ENCODE measurements at places on chromosomes 4 and X.

DNA sequence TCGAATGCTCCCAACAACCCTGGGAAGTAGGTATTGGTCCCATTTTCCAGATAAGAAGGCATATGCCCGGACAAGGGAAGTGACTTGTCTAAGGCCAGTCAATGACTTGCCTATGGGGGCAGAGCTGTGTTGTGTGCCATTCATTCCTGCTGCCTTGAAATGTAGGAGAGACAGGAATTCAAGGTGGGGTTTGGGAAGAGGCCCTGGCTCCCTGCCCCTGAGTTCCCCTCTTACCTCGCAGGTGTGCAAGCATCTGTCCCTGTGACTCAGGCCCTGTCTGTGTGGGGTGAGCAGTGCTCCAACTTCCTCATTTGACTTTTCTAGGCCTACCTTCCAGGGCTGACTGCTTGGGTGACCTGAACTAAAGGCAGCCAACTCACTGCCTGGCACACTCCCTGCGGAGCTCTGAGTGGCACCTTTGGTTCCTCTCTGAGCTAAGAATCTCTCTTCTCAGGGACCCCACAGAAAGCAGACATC lies 5.1 kb downstream of the EFNB1 start:
- no peak for DNase-seq

DNA sequence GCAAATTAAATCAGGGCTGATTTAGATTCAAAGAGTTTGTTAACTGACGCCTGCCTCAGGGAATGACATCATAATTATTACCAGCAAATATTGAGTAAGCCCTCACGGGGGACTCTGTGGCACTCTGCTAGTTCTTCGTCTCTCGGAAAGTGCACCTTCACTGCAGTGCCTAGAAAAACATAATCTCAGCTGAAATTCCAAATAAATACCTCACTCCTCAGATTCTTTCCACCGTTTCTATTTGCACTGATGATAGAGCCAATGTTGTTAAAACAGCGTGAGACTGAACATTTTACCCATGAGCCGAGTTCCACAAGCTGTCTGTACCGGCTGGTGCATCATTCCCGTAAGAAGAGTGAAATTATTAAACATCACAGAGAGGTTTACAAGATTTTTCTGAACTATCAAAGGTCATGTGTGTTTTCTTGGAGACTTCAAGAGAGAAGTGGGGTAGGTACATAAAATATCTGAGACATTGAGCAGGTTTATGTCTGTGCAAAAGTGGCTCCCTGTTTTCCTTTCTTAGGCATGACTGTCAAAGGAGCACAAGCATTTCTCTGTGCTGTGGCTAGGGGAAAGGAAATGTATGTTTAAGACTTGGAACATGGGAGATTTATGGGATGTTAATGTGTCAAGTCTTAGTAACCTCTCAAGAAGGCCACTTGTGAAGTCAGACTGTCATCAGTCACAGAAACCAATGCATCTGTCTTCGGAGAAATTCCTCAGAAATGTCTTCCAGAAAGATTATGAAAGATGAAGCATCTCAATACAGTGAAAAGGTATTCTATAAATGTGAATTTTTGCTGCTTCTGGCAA lies 119.6 kb downstream of the CBLL2 start:
- no peak for DNase-seq

DNA sequence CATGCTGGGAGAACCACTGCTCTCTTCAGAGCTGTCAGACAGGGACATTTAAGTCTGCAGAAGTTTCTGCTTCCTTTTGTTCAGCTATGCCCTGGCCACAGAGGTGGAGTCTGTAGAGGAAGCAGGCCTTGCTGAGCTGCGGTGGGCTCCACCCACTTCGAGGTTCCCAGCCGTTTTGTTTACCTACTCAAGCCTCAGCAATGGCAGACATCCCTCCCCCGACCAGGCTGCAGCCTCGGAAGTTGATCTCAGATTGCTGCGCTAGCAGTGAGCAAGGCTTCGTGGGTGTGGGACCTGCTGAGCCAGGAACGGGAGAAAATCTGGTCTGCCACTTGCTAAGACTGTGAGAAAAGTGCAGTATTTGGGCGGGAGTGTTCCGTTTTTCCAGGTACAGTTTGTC lies 118.9 kb downstream of the SLC10A6 start:
- DNase-seq, result no peak

DNA sequence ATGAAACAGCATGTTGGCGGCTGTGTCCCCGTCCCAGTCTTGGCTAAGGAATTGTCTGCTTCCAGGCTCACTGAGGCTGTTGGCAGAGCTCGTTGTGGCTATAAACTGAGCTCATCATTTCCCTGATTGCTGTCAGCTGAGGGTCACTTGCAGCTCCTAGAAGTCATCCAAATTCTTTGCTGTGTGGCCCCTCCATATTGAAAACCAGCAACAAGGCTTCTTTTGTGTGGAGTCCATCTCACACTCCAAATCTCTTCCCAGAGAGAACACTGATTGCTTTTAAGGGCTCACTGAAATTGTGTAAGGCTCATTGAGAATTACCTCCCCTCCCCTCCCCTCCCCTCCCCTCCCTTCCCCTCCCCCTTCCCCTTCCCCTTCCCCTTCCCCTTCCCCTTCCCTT lies 23.3 kb downstream of the TBC1D14 start:
- no peak for DNase-seq

DNA sequence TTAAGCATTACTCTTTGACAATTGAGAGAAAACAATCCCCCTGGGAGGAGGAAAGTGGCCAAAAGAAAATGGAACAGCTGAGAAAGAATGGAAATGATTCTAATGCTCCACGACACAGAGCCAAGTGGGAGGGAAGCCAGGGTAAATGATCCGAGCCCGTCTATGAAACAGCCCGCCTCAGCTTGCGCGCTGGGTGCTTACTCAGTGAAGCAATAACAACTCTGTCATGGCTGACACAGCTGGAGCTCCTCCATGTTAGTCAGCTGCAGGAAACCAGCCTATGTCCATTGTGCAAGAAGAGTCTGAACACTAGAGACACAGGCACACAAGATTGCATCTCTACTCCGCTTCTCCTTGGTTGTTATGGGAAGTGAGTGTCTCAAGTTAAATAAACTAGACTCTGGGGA lies 19.3 kb downstream of the NOA1 start:
- DNase-seq, result no peak

- DNase-seq, result no peak
These were observed 39.8 kb upstream of the MID1 start for GRCh38 chrX:10660171-10660570.

GRCh38 chr4:98672583-98673287 lies 14.3 kb upstream of the TSPAN5 start:
- DNase-seq, result no peak

DNA sequence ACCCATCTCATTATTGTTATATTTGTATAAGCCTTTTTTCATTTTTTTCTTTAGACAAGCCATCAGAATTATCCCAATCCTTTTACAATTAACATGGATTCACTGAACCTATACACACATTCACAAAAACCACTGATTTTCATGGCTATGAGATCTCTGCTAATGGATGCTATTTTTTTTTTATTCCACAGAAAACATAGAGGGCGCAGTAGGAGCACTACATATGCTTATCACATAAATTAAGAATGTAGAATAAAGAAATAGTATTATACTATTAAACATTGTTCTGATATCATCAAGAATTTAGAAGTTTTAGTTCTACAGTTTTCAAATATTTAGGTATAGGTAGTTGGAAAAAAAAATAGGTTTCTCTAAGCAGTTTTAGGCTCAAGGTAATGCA lies 1477.4 kb downstream of the ARAP2 start:
- DNase-seq, result no peak

- DNase-seq, result no peak
These were observed 58.9 kb upstream of the FAM9C start for GRCh38 chrX:13103188-13103913.

GRCh38 chr4:161573836-161574235 lies 590.0 kb downstream of the FSTL5 start:
- DNase-seq, result no peak

GRCh38 chr4:117941611-117942010 lies 92.7 kb upstream of the NDST3 start:
- DNase-seq, result no peak

DNA sequence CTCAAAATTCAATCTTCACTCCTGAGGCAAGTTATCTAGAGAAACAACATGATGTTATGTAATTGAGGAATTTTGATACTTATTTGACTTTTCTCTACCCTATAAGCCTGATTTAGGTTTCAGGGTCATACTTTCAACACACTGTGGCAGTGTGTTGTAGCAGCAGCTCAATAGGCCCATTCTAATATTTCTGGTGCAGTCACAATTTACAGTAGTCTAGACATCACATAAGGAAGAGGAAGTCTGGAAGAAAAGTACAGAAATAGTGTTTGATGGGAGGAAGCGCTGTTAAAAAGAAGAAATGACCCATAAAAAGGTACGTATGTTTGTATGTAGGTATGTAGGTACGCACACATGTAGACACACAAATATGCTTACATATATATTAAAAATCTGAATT lies 194.3 kb downstream of the ARHGAP24 start:
- DNase-seq, result no peak

DNA sequence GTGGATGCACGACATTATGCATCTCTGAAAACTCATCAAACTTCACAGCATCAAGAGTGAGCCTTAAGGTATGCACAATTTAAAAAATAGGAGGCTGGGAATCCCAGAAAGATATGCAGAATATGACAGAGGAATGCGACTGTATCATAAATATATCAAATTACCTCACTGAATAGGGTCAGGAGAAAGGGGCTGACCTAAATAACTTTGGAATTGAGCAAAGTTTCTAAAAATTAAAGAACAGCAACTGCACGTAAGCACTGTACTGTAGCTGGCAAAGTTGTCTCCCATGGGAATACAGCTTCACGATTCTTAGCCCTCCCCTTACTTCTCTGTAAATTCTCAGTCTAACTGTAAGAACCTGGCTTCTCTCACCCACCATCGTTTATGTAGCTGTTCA lies 397.4 kb upstream of the ZFP42 start:
- DNase-seq, result no peak

DNA sequence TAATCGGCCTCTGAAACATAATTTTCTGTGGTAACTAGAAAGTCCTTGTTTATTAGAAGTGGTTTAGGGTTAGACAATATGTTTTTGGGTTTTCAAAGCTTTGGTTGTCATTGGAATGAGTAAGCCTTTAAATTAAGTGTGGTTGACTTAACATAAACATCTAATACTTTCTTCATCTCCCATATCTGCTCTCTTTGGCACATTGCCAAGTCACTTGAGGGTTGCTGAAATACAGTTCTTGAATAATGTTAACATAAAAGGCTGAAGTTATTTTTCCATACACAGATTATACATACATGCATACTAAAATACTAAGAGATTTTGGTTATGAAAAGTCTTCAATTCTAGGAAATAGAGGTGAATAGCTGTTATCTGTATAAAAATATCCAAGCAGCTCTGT lies 241.7 kb upstream of the BMP3 start:
- no peak for DNase-seq

GRCh38 chr4:139975830-139976272 lies 178.1 kb downstream of the MAML3 start:
- no peak for DNase-seq

- DNase-seq, result no peak
These were observed 2.4 kb downstream of the NKX3-2 start for GRCh38 chr4:13541720-13542576.

DNA sequence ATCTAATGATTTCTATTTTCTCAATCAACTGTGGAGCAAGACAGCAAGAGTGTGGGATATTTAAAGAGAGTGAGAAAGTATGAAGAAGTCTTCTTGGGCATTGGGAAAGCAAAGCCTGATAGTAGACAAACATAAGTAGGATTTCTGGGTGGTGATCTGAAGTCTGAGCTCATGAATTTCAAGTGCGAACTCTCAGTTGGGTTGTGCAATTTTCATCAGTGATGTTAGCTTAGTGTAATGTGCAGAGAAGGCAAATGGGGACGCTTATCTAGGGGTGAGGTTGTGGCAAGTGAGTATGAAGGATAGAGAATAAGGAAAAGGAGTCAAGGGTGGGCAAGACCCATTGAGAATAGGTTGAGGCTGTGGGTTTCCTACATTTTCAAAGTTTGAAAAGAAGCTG lies 23.7 kb downstream of the VGLL1 start:
- no peak for DNase-seq

- no peak for DNase-seq
These were observed 57.4 kb downstream of the CCSER1 start for GRCh38 chr4:90184560-90184959.

- no peak for DNase-seq
These were observed 11.5 kb upstream of the RASSF6 start for GRCh38 chr4:73631565-73632226.

DNA sequence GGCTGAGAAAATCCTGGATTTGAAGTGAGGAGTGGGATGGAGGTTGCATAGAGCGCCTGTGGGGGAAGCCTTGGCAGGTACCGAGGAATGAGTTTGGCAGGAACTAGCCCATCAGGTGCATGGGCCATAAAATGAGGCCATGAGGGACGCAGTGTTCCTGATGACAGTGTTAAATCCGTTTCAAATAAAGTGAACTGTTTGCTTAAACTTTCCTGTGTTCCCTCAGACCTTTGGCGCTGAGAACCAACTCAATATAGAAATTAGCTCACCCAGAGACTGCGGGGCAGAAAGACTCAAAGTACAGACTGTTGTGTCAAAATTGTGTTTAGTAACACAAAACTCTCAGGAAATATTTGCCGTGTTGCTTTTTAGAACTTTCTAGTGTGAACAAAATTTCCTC lies 250.0 kb upstream of the NR3C2 start:
- no peak for DNase-seq

DNA sequence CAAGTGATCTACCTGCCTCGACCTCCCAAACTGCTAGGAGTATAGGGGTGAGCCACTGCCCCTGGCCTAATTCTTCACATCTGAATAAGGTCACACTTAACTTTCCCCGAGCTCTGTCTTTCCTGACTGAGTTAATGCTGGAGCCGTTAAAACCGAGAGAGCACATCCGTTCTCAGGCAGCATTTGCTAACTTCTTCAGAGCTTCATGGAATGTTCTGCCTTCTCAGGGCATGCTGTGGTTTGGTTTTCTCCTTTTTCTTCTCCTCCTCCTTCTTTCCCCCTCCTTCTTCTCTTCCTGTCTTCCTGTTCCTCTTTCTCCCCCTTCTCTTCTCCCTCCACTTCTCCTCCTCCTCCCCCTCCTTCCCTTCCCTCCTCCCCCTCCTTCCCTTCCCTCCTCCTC lies 119.9 kb downstream of the ASMT start:
- DNase-seq, result no peak

DNA sequence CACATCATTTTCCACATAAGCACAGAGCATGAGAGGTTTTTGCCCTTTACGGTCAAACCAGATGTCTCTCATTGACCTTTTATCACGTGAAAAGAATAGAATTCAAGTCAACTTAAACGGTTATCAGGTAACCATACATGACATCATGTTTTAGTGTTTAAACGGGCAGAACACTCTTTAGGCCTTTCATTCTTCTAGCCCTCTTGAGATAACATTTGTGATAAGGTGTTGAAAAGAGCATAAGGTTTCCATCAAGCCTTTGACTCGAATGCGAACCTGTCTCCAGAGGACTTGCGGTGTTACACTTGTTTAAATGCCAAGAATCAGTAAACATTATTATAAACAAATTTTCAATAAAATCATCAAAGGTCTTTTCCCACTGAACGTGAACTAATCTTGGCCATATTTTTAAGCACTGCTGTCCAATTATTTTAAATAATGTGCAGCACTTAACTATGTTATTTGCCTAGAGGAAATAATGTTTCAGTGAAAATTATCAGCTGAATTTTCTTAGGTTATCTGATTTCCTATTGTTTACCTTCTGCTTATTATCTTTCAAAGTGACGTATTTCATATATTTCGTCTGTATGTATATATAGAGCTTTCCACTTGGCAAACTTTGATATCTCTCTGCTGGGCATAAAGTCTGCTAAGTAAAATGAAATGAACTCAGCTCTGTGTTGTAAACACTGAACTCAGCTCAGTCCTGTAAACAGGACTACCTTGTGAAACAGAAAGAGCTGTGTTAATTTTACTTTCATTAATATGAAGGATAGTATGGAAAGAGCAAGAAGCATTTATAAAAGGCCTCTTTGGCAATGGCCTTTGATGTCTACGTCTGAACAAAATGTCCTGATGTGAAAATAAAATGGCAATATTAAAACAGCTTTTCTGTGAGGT lies 33.3 kb downstream of the TENM3 start:
- DNase-seq, result no peak
